ENCODE measurements at places on chromosomes 3 and 15.
A peak's percentile ranks its signal among the peaks of the same experiment; 100 is the strongest.

- ATAC-seq: peak; percentile 62
Measured at GRCh38 chr15:87528873-87529272, 727.7 kb downstream of the NTRK3 start.

- ATAC-seq: no peak
Measured at GRCh38 chr3:73187328-73187727, 125.9 kb downstream of the EBLN2 start.

DNA sequence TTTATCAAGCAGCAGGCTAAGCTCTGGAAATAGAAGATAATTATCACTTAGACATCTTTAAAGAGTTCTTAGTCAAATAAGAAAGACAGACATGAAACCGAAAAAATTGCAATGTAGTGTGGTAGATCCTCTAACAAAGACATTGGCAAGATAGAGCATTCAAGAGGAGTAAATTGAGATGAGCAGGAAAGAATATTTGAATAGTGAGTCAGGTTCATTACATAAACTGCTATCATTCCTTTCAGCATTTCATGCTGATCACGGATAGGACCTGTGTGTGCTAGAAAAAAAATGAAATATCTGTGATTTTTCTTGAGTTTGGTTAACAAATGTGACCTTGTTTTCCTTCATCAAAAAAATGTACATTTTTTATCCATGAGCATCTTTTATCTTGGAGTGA, 460.9 kb downstream of the OTOL1 start:
- peak; percentile 82 for ATAC-seq

GRCh38 chr3:11607816-11608215, 35.9 kb downstream of the VGLL4 start:
- no peak for ATAC-seq

- ATAC-seq: no peak
Measured at GRCh38 chr3:52083556-52084087, 27.3 kb upstream of the DUSP7 start.

GRCh38 chr15:41301587-41301986, 30.8 kb downstream of the OIP5 start:
- ATAC-seq: no peak

DNA sequence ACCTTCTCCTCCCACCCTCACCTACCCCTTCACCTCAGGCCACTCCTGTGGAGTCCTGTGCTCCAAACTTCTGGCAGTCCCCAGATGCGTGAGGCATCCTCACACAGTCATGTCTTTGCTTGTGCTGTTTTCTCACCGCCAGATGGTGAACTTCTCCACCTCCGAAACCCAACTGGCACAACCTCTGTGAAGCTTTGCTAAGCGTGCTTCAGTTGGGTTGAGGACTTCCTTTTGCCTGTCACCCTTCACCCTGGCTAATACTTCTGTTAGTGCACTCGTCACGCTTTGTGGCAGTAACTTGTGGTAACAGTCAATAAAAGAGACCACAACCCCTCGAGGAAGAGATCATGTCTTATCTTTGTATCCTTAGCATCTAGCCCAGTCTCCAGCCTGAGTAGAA, 42.0 kb upstream of the SKOR1 start:
- no peak for ATAC-seq

GRCh38 chr3:29293421-29293820, 12.6 kb downstream of the RBMS3 start:
- no peak for ATAC-seq

GRCh38 chr15:98387866-98388265, 260.5 kb upstream of the IGF1R start:
- no peak for ATAC-seq

DNA sequence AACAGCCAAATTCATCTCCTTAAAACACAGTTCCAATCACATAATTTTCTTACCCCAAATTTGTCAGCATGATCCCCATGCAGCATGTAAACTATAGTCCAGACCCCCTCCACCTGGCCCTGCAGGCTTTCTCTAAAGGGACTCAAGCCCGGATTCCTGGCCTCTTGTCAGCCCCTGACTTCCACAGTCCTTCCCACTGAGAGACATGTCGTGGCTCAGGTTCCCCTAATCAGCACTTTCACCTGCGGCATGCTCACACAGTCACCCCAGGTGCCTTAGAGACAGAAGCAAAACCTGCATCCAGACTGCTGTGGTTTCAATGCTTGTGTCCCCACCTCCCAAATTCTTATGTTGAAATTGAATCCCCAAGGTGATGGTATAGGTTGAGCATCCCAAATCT, 372.7 kb upstream of the ATP10A start:
- no peak for ATAC-seq

DNA sequence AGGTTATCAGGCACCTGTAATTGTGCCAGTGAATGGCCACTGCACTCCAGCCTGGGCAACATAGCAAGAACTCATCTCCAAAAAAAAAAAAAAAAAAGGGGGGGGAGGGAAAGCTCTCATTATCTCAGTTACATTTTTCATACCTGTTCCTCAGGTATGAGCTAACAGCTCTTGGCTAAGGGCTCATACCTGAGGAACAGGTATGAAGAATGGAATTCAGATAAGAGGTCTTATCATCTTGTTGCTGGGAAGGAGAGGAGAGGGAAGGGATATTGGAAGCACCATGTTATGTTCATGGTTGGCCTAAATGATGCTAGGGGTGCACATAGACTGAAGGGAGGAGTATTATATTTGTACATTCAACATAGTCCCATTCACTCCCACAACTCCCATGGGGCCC, 2.6 kb downstream of the SLC15A2 start:
- no peak for ATAC-seq

DNA sequence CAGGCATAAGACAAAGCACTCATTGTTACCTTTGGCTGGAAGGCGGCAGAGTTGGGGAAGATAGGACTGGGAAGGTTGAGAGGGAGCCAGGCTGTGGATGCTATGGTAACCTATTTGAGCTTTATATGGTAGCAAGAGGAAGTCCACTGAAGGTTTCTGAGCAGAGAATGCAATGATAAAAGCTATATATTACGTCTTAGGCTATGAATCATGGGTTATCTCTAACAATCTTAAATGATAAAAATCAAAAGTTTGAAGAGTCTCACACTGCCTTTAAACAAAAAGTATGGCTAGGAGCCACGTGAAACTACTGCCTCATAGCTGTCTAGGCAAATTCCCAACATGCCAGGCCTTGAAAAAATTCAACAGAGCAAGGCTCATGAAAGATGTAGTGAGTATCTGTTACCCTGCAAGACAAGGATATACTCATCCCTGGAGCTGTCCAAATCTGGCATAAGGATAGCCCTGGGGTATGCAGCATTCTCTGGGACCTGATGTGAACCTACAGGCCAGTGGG, 4.1 kb downstream of the P3H2 start:
- ATAC-seq: no peak

- ATAC-seq: peak; percentile 56
Measured at GRCh38 chr15:73700041-73700842, 16.1 kb downstream of the CD276 start.

GRCh38 chr3:79285380-79285779, 482.4 kb downstream of the ROBO1 start:
- ATAC-seq: no peak

- no peak for ATAC-seq
Measured at GRCh38 chr3:178982137-178982536, 89.5 kb downstream of the ZMAT3 start.

DNA sequence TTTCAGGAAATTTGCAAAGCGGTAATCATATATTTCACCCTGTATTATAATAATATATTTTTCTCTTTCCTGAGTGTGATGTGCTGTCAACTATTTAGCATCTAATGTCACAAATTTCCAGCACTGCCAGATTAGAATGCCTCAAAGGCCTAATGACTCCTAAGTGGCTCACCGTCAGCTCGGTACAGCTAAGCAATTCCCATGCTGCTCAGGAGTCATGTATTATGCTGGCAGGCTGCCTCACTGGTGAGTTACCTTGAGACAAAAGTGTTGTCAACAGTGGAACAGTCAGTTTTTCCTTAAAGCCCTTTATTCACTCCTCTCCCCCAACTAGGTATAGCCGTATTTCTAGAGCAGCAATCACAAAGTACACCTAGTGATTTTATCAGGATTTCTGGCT, 83.6 kb downstream of the NSUN3 start:
- no peak for ATAC-seq

DNA sequence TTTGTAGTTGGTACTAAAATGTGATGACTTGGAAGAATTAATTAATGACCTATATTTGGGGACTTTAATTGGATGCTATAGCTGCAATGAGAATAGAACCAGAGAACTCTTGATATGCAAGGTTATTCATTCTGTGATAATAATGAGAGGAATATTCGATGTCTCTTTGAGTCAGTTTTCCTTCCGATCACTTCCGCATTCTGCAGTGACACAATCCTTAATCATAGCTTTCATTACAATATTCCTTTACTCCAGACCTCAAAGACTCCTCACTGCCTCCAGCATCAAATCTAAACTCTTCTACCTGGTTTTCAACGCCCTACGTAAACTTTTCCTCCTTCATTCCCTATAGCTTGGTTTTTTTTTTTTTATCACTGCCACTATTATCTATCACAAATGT, 21.6 kb downstream of the B3GNT5 start:
- no peak for ATAC-seq

GRCh38 chr3:7978087-7978422, 523.6 kb upstream of the LMCD1 start:
- no peak for ATAC-seq

- no peak for ATAC-seq
Measured at GRCh38 chr3:126340943-126341754, 16.1 kb downstream of the KLF15 start.

GRCh38 chr15:76071806-76072205, 12.0 kb downstream of the TMEM266 start:
- no peak for ATAC-seq

DNA sequence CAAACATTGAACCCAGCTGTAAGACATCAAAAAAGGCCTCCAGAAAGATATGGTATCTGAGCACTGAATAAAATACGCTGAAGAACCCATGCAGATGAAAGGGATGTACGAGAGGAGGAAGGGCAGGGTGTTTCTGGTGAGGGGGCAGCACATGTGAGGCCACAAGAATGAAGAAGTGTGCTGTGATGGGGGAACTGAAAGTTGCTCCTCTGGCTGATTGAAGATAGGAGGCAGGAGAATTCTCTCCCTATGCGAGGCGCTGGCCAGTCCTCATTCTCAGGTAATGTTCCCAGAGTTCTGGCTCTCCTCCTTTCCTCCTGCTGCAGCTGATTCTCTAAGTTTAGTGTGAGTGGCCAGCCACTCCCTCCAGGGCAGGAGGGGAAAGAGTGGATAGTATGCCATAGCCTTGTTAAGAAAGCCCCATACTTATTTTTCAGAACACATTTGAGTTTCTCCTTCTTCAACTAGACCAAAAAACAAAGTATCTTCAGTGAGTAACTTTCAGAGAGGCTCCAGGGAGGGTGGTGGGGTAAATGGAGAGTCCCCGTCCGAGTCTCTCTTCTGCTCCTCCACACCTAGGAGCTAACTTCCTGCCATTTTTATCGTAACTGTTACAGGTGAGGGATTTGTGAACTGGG, 26.9 kb upstream of the MYO1E start:
- ATAC-seq: no peak

- no peak for ATAC-seq
Measured at GRCh38 chr15:54854667-54855066, 342.1 kb downstream of the RSL24D1 start.

DNA sequence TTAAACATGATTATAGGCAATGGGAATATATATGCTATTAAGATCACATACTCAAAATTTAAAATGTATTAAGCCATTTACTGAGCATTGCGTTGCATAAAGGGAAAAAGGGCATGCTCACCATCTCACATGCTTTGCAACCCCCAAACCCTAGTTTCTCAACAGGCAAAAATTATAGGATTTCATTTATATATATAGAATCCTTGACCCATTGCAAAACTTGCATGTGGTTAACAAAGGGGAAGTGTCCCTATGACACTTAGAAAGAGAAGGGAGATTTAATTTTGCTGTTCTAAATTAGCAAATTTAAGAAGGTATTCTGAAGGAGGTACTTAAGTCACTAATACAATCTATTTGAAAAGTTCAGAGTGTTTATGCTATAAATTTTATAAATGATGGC, 837.8 kb downstream of the DIPK2A start:
- no peak for ATAC-seq

GRCh38 chr15:59886441-59886840, 117.7 kb upstream of the FOXB1 start:
- ATAC-seq: no peak

- peak; percentile 1 for ATAC-seq
Measured at GRCh38 chr3:194333981-194334320, 17.2 kb downstream of the CPN2 start.

GRCh38 chr15:83082730-83083386, 15.8 kb upstream of the BTBD1 start:
- ATAC-seq: no peak

DNA sequence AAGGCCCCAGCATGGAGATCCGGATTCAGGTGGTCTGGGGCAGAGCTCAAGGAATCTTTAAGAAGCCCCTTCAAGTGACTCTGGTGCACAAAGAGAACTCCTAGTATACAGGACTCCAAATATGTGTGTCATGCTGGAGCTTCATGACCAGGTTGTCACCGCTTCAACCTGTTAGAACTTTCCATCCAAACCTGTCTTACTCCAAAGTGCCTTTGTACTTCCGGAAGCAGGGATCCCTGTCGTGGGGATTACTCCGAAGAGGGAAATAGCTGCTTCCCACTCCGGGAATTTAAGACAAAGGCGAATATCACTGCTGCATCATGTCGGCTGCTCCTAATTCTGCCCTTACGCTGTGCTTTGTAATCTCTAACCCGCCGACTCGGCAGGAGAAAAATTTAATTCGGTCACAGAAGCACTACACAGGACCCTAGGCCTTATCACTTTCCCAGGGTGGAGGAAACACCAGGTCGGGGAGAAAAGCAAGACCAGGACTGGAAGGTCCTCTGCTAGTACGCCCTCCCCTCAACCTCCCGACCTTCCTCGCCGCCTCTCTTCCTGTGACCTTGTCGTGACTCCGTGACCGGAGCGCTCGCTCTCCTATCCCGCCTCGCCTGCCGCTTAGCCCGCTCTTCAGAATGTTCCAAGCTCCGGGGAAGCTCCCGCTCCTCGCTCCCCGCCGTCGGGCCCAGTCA, 730 bp downstream of the HIGD1A start:
- ATAC-seq: no peak

- no peak for ATAC-seq
Measured at GRCh38 chr3:32719335-32719734, 34.3 kb downstream of the CNOT10 start.

GRCh38 chr3:112399064-112399463, 66.1 kb downstream of the CD200 start:
- ATAC-seq: no peak

Measured in motor neuron (in vitro differentiated cells).